HT-29 (cell line): ENCODE measurements at places on chromosomes 4 and X. TPM values are rescaled to one million over a fixed set of nuclear protein-coding genes. Genes with fewer than 3 reads are reported as not detected.
A peak's percentile ranks its signal among the peaks of the same experiment; 100 is the strongest.

DNA sequence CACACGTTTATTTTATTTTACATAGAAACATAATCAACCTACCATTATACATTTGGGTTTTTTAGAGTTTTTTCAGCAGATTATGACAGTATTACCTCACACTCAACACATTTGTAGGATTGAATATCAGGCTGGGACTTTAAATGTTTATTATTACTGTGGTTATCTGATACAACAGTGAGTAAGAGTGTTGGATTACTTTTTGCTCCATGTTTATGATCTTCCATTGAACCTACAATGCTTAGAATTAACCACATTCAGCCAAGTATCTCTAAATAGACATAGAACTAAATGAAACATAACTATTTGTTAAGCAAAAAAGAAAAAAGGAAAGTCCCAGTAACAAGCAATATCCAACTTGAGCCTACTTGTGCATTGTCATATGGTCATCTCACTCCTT lies 607.4 kb upstream of the PITX2 start:
- DNase-seq, result no peak

- no peak for DNase-seq
These were observed 66.7 kb upstream of the DHX15 start for GRCh38 chr4:24650849-24651640.

- DNase-seq, result no peak
These were observed 3.1 kb upstream of the C4orf17 start for GRCh38 chr4:99507762-99508161.

GRCh38 chr4:106628586-106629267 lies 260.1 kb upstream of the GIMD1 start:
- no peak for DNase-seq

Gene PRKG2
- 0.52 and 0.76 TPM in 2 replicates for total RNA-seq

GRCh38 chr4:48906206-48907173 lies at the start of gene OCIAD2:
TSS of gene OCIAD2 (minus strand) at chr4:48906774. CDS start at chr4:48904549, 2,225 bp downstream.
- peak; percentile 86 for DNase-seq

GRCh38 chr4:2643555-2643954 lies 107.1 kb downstream of the FAM193A start:
- no peak for DNase-seq

DNA sequence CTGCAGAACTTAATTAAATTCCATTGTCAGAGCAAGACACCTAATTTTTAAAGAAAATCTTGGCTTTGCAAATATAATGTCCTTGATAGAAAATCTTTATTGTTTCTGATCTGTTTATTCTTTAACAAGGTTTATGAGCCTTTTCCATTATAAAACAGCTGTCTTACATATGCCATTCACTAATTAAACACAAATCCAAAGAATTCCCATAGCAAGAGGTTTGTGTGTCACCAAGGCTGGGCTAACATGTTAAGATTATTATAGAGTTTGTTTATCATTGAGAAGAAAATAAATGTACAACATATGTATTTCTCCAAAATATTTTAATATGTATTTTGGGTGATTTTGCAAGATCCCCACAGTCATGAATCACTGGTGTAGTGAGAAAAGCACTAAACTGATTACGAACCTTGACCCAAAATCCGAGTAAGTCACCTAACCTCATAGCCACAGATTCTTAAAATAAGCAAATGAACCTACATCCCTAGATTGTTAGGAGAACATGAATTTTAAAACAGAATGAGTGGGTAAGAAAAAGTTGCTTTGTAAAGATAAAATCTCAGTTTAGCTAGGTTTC lies 694.8 kb upstream of the INTU start:
- no peak for DNase-seq

Gene USP17L24
- not detected in 2 replicates for total RNA-seq

GRCh38 chr4:48275247-48275646 lies 5.6 kb upstream of the TEC start:
- peak; percentile 48 for DNase-seq

DNA sequence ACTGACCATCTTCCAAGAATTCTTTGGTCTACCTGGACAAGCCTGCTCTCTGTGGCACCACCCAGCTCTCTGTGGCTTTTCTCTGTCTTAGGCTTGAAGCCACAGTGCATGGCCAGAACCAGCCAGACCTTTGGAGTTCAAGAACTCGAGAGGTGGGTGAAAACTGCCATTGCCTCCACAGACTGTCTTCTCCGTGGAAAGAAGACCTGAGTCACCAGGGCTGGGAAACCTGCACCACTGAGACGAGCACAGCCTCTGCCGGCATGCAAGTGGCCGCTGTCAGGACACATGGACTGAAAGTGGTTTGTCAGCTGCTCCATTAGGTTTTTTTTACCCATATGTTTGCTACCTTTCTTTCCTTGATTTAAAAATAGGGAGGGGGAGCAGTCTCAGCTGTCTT lies 74.5 kb downstream of the MGST2 start:
- peak; percentile 50 for DNase-seq

Gene PRDM8
- 5.7 and 7.0 TPM in 2 replicates for total RNA-seq

DNA sequence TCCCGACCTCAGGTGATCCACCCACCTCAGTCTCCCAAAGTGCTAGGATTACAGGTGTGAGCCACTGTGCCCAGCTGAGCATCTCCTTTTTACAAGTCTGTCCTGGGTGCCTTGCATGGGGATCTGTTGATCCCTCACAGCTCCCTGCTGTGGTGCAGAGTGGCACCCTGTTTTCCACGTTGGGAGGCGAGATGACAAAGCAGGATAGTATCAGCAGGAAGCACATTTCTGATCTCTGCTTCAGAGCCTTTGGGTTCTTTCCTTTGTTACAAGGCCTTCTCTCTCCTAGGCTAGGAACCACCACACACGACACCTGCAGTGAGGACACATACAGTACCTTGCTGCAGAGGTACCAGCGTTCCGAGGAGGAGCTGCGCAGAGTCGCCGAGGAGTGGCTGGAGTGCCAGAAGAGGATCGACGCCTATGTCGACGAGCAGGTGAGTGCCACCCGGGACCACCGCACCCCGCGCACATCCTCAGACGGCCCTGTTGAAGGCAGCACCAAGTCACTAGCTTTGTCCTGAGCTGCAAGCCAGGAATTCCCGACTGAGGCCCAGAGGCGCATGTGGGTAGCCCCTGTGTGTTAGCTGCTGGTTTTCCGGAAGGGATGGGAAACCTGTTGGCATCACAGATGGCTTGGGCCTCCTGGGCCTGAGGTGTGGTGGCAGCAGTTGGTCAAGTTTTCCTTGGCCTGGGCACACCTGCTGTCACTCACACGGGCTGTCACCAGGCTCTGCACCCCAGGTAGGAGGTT lies 109.6 kb downstream of the TNIP2 start:
- no peak for DNase-seq

GRCh38 chrX:13090027-13090338 lies 45.6 kb upstream of the FAM9C start:
- DNase-seq, result no peak

DNA sequence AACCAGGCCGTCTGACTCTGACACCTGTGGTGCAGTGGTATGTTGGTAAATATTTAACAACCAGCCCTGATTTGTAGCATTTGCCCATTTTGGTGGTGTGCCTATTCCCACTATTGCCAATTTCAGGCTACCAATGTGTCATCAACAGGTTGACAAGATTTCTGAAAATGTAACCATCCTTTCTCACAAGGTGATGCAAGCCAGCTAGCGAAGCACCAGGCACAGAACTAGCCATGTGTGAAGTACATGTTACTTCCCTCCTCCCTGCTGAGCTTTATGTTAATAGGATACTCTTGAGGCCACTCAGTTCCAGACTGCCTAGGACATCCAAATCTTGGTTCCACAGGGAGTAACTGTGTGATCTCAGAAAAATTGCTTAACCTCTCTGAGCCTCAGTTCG lies 7.2 kb upstream of the MAMLD1 start:
- DNase-seq, result no peak

- DNase-seq, result no peak
These were observed 7.0 kb downstream of the SH3BGRL start for GRCh38 chrX:81208916-81209315.

Gene CABS1
- not detected in 2 replicates for total RNA-seq

GRCh38 chr4:101075536-101075935 lies 271.8 kb downstream of the PPP3CA start:
- no peak for DNase-seq

DNA sequence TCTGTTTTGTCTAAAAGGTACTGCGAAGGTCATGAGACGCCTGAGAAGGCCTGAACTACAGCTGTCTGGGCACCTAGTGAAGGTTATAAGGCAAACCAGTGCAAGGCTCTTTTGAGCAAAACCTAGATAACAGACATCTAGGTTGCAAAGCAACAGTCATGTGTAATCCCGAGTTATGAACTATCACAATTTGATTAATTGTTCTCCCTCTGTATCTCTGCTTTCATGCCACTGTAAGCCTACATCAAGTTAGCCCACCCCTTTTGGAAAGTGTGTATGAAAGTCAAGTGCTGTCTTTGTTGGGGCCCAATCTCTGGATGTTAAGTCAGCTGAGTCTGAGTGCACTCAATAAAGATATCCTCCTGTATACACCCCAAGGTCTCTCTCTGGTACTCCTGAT lies 31.9 kb upstream of the UGT2B7 start:
- no peak for DNase-seq

DNA sequence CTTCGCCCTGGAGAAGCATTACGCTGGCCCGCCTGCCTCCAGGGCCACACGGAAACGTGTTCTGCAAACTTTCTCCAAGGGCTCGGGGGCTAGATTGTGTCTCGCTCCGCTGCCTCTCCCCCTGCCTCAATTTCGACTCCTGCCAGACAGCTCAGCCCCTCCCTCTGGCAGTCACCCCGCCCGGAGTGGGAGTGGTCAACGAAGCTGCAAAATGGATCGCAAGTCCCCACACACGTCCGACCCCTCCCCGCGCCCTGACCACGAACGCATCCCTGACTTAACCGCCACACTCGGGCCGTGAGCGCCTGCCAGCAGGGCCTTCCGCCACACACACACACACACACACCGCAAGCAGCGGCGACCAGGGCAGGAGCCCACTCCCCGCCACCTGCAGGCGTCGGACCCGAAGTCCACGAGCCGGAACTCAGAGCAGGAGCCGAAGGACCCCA lies 47.0 kb upstream of the NKAP start:
- DNase-seq, result no peak

GRCh38 chr4:41538887-41539498 lies 1.0 kb downstream of the LIMCH1 start:
- no peak for DNase-seq

- DNase-seq, result peak; percentile 60
These were observed 339.7 kb upstream of the PCDH7 start for GRCh38 chr4:30380404-30380998.

GRCh38 chrX:153908219-153908860 lies 3.9 kb downstream of the AVPR2 start:
- no peak for DNase-seq

- no peak for DNase-seq
These were observed 178.0 kb upstream of the EMCN start for GRCh38 chr4:100695871-100696270.

- DNase-seq, result no peak
These were observed 13.0 kb downstream of the RBMX2 start for GRCh38 chrX:130414800-130415199.

Gene UGT2A3
- total RNA-seq, result 0.10 and 0.43 TPM in 2 replicates

Gene DMD
- total RNA-seq, result not detected in 2 replicates
